ENCODE measurements at places on chromosomes 2 and 18.

- no peak for DNase-seq
These were observed 40.2 kb upstream of the LBH start for GRCh38 chr2:30191107-30191506.

GRCh38 chr2:152444448-152444847 is 109.5 kb downstream of the FMNL2 start:
- DNase-seq: no peak

- DNase-seq: no peak
These were observed 2.7 kb downstream of the ID2 start for GRCh38 chr2:8684540-8684877.

DNA sequence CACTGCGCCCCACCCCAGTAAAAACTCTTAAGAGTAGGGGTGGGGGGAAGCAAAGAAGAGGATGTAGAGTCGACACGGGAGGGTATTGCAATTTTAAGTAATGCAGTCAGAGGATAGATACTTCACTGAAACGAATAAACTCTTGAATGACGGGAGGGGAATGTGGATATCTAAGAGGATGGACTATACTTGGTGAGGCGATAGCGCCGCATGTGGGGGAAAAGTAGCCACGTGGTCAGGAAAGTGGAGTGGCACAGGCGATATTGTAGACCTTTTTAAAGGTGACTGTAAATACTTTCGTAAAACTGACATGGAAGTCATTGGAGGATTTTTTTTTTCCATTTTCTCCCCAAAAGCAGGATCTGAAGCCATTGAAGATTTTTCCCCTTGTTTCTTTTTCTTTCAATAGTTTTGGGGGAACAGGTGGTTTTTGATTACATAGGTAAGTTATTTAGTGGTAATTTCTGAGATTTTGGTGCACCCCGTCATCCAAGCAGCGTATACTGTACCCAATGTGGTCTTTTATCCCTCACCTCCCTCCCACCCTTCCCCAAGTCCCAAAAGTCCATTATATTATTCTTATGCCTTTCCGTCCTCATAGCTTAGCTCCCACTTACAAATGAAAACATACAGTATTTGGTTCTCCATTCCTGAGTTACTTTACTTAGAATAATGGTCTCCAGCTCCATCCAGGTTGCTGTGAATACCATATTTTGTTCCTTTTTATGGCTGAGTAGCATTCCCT is 13.8 kb downstream of the CLK1 start:
- DNase-seq: no peak

- peak; percentile 11 for DNase-seq
These were observed 25.4 kb downstream of the SP100 start for GRCh38 chr2:230441227-230441897.

DNA sequence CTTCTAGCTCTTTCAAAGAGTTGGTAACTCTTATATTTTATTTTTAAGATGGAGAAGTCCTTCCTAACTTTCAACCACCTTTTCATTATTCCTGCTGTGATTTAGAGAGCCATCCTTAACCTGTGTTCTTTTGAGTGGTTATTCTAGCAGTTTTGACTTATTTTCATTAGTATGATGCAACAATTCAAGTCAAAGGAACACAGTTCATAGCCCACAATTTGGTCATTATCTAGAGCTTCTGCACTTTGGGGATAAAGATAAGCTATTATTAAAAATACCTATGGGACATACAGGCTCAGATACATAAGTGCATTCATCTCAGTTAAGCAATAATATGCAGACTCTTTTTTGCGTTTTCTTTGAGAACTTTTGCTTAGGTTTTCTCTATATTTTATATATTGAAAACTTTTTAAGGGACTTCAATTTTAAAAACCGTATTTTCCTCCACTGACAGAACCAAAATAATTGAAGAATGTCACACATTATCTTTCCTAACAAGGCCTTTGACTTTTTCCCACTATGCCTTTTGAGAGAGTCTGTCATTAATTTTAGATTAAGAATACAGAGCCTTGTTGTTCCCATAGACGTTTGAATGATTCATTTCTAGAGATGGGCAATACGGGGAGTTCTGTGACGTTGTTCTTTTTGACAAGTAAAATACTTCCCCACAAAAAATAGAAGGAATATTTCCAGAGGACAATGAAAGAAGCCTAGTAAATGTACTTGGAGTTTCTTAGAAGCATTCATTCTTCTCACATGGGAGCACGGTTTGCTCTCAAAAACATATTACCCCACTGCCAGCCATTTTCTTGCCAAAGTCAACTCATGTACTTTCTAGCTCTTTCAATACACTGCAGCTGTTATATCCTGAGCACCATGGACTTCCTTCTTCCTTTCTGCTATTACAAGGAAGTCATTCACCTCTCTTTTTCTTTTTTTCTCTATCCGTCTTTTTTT is 42.9 kb upstream of the RASGRP3 start:
- peak; percentile 24 for DNase-seq

DNA sequence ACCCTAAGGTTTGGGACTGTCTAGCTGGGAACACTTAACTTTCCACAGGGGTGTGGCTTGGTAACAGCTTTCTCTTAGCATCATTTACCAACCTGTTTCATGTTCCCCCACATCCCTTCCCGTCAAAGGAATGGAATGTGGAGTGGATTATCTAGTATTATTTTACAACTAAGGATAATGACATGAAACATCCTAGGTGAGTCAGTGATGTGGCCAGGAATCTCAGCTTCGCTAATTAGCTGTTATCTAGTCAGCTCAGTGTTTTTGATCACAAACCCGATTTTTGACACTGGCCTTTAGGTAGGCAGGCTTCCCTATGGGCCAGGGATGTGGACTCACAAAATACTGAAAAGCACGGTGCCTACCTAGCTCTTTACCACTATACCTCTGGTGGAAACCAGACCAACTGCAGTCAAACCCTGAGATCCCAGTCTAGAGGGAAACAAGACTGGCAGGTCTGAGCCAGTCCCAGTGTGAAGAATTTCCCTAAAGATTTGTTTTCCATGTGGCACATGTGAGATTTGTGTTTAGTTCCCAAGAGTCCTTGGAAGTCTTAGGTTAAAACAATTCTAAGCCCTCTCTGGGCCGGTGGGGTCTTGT is 2.8 kb upstream of the NRP2 start:
- no peak for DNase-seq

GRCh38 chr2:196217116-196217515 is 45.7 kb upstream of the STK17B start:
- no peak for DNase-seq

DNA sequence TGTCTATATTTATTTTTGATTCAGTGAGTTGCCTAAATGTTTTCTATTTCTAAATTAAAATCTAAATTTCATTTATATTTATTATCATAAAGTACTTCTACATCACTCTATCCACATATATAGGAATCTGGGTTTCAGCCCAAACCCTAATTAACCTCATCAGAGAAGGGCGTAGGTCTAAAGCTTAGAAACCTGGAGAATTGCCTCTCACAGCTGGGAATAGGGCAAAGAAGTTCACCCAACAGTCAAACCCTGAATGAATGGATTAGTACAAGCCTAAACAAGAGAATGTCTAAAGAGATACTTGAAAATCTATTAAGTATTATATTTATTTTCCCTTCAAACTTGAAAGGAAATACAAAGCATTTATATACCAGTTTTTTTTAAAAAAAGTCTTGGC is 26.2 kb downstream of the TFPI start:
- no peak for DNase-seq

DNA sequence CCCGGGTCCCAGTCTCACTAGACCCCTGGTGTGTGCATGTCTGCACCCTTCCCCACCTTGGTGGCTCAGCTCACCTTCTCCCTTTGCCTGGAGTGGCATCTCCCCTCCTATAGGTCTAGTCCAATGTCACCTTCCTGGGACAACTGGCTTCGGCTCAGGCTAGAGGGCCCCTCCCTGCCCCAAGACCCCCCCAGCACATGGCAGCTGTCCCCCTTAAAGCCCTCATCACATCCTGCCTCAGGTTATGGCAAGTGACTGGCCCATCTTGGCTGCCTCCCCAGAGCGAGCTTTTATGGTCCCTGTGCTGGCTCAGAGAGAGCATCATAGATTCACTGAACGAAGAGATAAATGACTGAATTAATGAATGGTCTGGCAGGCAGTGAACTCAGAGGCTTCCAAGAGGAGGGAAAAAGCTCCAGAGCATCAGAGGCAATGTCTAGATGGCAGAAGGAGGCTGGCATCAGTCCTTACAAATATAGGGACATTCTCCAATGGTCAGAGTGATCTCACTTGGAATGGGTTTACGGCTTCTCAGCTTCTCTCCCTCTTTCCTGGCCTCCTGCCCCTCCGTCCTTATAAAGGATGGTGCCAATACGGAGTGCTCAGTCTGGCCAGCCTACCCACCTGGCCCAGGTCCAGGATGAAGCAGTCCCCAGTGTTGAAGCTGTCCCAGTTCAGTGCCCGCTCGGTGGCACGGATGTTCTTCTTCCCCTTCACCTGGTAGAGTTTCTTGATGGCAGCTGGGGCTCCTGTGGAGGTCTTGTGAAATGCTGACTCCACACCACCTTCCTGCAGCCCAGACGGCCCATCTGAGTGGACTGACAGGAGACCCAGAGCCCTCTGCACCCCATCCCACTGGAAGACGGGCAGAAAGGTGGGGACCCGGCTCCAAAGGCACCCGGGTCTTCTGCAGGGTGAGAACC is 9.4 kb downstream of the CAPG start:
- DNase-seq: no peak

DNA sequence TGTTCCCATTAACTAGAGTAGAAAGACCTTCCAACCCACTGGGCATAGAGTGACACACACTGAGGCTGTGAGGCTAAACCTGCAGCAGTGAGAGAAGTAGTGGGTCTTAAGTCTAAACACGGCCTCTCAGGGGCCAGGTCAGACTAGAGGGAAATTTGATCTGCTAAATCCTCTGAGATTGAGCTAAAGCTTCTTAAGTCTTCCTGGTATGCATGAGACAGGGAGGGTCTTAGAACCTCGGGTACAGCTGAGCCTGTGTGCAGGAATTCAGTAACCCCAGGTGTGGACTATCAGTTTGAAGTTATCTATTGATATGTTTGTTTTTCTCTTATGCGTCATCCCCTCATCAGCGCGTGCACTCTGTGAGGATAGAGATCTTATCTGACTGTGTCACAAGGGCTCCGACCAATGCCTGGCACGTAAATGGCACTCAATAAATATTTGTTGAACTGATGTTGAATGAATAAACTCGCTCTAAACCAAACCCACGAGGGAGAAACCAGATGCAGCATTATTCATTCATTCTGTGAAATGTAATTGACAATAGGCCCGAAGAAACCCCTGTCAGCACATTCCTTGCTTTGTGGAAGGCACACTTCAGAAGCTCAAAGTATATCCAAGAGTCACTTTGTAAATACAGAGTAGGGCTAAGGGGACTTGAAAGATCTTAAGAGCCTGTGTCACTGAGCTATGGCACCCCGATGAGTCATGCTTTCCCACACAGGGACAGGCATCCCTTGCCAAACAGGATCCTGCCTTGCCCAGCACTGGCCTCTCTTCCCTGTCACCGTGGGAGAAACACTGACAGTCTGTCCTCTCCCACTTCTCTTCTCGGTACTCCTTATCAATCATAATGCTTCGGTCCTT is 21.7 kb upstream of the RAB10 start:
- peak; percentile 46 for DNase-seq

DNA sequence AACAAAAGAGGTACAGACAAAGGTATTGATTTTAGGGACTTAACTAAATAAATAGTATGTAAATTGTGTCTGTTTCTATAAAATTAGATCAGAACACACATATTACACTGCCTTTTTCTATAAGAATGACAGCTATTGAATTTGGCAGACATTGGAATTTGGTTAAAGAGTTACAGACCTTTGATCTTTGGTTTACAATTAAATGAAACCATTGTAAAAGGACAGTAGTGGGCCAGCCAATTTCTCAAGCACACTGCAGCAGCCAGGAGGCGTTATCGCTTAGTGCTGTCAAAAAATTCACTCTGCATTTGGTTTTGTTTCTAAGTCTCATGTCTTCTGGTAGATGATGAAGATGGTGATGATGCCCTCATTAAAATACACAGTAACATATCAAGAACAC is 175.9 kb downstream of the NR4A2 start:
- no peak for DNase-seq

DNA sequence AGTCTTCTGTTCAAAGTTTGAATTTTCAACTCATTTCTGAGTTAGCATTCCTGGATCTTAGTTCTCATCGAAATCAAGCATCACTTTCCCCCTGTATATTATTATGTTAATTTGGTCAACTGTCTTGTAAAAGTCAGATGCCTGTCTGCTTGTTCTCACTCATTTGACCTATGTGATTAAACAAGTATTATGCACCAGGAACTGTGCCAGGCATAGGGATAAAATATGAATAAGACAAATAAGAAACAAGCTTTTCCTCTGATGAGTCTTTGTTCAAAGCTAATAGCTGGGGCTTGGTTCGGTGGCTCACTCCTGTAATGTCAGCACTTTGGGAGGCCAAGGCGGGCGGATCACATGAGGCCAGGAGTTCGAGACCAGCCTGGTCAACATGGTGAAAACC is 19.7 kb upstream of the EMILIN2 start:
- no peak for DNase-seq

- no peak for DNase-seq
These were observed 152.5 kb downstream of the CLIP4 start for GRCh38 chr2:29267720-29268119.

GRCh38 chr2:181776336-181776735 is 96.0 kb upstream of the NEUROD1 start:
- no peak for DNase-seq

- no peak for DNase-seq
These were observed 19.7 kb downstream of the RASGRP3 start for GRCh38 chr2:33496150-33496549.

DNA sequence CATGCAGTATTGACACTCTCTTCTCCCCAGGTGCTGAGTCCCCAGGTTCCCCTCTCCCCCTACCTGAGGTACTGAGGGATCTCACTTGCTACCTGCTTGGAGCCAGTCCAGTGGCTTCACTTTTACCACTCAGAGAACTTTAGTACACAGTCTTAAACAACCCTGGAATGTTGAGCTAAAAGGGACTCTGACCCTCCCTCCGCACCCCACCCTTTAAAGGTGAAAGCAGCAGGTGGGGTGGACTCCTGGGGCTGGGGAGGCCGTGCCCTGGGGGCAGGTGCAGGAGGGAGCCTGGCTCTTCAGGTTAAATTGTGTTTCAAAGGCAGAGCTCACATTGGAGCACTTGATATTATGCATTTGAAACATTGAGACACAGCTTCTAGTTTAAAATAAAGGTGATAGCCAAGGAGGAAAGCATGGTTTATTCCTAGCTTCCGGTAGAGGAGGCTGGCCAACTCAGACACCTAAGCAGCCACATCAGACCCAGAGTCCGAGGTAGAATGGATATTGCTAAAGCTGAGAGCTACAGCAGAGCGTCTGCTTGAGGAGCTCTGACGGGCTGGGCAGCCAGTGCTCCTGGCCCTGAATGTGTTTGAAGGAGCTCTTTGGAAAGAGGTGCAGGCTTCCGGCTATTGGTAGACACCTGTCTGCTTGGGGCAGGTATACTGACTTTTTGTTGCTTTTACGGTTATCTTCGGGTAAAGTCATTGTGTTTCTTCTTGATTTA is 196.4 kb downstream of the AGAP1 start:
- no peak for DNase-seq

GRCh38 chr2:233407771-233408181 is 53.5 kb downstream of the DGKD start:
- DNase-seq: no peak

GRCh38 chr18:43805646-43806194 is 528.4 kb upstream of the SYT4 start:
- DNase-seq: no peak
